ENCODE measurements at places on chromosomes 16 and 17.
A peak's percentile ranks its signal among the peaks of the same experiment; 100 is the strongest.

DNA sequence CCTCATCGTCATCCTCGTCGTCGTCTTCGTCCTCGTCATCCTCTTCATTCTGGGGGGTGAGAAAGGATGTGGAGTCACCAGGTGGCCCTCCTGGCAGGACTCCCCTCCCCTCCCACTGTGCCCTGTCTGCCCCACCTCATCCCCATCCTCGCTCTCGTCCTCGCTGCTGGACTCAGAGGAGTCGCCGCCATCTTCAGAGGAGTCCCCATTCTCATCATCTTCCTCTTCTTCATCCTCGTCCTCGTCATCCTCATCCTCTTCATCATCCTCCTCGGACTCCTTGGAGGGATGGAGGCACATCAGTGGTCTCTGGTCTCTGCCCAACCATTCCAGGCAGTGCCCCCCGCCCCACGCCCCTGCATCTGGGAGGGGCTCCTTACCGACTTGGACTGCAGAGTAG lies 7.6 kb upstream of the ATXN7L3 start:
- DNase-seq, result no peak

GRCh38 chr16:59950431-59950830 lies 1216.3 kb upstream of the GOT2 start:
- no peak for DNase-seq

DNA sequence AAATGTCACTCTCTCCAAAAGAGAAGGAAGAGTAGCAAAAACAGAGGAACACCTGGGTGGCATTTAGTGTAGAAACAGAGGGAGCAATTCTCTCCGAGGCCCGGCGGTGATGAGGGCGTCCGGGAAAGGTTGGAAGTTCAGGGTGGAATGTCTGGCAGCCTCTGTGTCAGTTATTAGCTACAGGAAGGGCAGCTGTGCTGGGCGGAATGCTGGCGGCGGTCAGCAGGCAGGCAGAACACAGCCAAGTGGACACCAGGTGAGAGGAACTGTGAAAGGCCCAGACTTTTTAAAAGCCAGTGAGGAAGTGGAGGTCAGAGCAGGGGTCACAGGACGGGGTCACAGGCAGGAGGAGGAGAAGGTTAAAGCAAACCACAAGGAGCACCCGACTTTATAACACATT lies 238.1 kb downstream of the NTN1 start:
- no peak for DNase-seq

DNA sequence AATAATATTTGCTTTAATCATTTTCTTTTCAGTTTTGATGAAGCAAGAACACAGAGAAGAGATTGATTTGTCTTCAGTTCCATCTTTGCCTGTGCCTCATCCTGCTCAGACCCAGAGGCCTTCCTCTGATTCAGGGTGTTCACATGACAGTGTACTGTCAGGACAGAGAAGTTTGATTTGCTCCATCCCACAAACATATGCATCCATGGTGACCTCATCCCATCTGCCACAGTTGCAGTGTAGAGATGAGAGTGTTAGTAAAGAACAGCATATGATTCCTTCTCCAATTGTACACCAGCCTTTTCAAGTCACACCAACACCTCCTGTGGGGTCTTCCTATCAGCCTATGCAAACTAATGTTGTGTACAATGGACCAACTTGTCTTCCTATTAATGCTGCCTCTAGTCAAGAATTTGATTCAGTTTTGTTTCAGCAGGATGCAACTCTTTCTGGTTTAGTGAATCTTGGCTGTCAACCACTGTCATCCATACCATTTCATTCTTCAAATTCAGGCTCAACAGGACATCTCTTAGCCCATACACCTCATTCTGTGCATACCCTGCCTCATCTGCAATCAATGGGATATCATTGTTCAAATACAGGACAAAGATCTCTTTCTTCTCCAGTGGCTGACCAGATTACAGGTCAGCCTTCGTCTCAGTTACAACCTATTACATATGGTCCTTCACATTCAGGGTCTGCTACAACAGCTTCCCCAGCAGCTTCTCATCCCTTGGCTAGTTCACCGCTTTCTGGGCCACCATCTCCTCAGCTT lies 45.0 kb downstream of the ESRP2 start:
- DNase-seq, result no peak

DNA sequence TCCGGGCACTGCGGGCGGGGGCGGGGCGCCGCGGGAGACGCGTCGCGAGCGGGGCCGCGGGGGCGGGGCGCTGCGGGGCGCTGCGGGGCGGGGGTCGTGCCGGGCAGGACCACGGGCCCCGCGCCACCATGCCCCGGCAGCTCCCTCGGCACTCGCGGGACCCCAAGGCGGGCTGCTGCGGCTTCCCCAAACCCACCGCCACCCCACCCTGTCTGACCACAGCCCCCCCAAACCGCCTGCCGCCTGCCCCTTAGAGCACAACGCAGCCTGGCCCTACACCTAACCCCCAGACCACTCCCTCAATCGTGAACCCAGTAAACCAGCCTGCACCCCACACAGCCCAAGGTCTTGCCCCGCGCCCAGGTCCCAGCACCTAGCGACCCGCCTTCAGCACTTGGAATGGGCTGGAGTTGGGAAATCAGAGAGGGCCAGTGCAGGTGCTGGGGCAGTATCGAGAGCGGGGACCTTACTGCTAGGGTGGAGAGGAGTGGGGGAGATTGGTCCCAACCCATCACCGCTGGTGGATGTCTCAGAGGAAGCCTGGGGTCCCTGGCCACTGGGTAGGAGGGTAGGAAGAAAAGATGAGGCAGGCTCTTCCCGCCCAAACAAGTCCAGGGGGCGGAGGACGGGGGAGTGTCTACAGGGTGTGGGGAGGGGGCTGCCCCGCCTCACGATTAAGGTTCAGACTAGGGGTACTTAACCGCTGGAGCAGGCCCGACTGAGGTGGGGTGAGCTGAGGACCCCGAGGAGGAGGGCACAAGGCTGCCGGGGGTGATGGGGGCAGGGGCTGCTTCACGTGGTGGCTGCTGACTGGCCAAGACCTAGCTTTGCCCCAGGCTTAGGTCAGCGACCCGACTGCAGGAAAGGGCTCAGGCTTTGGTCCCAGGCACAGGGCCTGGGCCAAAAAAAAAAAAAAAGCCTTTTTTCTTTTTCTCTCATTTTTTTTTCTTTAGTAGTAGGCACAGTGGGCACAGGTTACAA lies 539 bp upstream of the VAMP2 start:
- DNase-seq, result no peak

- DNase-seq, result no peak
Observed at GRCh38 chr17:64223931-64224629, 39.0 kb downstream of the TEX2 start.

- no peak for DNase-seq
Observed at GRCh38 chr17:83095016-83095415, 15.6 kb downstream of the METRNL start.

DNA sequence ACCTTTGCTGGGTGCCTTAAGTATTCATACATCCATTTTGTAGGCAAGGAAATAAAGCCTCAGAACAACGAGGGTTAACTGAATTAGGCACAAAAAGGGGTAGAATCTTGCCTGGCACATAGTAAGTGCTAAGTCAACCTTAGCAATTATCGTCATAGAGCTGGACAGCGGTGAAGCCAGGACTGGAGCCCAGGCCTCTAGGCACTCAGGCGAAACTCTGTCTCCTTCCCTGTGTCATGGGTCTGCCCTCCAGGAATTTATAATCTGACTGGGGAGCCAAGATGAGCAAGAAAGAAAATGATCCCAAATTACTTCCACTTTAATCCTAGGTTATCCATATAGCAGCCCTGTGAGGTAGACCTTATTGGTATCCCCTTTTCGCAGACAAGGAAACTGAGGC lies 61.4 kb downstream of the KATNIP start:
- peak; percentile 42 for DNase-seq

DNA sequence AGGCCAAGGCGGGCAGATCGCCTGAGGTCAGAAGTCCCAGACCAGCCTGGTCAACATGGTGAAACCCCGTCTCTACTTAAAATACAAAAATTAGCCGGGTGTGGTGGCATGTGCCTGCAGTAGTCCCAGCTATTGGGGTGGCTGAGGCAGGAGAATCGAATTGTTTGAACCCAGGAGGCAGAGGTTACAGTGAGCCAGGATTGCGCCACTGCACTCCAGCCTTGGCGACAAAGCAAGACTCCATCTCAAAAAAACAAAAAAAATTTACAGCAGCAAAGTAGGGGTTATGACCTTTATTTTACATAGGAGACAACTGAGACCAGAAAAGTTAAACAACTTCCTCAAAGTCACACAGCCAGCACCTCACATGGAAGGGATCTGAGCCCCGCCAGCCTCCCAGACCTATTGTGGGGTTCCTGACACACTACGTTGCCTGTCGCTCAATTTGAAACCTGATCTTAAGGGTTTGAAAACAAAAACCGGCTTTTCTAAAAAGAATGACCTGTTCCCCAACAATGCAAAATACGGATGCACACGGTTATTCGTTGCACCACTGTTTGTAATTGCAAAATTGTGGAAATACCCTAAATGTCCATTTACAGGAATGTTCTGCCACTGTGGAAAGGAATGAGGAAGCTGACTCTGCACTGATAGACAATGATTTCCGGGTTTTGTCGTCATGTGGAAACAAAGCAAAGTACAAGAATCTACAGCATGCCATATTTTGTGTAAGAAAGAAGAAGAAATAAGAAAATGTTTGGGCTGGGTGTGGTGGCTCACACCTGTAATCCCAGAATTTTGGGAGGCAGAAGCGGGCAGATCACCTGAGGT lies 77.2 kb downstream of the CNGB1 start:
- DNase-seq, result peak; percentile 85

DNA sequence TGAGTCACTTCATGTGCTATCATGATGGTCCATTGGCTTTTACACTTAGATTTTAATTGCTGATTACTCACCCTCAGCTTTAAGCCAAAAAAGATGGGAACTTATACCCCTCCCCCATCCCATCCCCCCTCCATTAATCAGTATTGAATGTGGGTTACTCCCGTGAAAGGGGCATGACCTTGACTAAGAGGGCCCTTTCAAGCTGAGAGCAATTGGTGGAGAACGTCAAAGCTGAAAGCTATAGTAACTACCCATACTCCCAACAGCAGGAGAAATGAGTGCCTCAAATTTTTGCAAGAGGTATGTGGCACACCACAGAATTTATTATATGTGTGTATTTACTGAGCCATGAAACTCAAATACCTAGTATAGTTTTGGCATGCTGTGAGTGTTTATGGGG lies 99.7 kb upstream of the CDH8 start:
- peak; percentile 90 for DNase-seq

DNA sequence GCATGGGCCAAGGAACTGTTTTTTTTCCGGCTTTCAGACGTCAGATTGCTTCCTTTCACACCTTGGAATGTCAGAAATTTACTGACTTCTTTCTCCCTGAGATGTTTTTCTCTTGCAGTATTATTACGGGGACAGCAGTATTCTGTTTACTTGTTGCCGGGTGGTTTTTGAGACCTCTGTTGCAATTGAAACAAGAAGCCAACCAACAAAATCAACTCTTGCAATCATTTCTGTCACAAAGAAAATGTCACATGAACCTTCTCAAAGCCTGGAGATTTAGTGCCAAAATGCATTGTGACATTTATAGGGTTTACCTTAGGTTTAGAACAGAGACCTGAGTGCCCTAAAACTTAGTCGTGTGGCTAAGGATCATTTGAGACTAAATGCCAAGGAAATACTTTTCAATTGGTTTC lies 174.3 kb downstream of the MAP2K6 start:
- no peak for DNase-seq

GRCh38 chr17:44661835-44662234 lies 5.6 kb downstream of the MEIOC start:
- no peak for DNase-seq

DNA sequence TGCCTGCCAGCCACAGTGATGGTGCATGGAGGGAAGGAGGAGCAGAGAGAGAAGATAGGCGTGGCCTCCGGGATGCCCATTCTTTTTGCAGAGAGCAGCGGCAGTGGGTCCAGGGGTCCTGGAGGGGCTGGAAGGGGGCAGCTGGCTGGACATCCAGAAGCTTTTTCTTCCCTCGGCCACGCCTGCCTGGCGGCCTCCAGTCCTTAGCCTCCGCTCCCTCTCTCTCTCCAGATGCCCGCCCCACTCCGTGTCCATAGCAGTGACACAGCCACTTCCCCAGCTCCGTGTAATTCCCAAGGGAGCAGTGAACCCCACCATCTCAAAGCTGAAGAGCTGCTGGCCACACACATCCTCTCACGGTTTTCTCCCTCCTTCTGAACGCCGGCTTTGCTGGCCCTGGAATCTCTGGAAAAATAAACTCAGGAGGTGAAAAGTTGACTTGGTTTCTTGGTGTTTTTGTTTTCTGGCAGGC lies 26.3 kb upstream of the CDC42EP4 start:
- DNase-seq, result peak; percentile 25

- no peak for DNase-seq
Observed at GRCh38 chr16:11843861-11844260, 7.5 kb downstream of the RSL1D1 start.

DNA sequence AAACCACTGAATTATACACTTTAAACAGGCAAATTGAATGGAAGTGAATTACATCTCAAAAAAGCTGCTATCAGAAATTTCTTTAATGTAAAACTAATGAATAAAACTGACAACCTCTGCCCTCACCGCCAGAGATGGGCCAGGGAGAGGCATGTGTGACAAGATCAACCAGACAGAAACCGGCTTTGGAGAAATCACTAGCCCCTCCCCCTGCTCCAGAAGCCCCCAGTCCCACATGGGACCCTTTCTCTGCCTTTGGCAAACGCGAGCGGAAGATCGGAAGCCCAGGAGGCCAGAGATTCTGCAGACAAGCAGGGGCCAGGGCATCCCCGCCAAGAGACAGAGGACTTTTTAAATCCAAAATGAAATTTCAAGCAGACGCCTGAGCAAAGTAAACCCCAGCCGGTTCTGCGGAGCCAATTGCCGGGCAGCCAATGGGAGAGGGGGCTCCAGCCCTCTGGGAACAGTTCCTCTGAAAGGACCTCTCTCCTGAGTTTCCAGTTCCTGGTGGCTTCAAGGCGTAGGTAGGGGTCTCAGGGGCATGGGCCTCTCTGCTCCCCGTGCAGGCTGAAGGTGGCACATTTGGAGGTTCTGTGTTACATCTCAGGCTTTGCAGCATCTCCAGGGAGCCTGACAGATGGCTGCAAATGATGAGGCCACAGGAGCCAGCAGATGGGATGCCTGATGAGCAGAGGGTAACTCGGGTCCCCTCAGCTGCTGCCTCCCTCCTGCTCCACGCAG lies 118.1 kb downstream of the GSG1L start:
- DNase-seq, result no peak

Data from Caki2 (cell line).